ENCODE measurements at places on chromosomes 16 and 17.
A peak's percentile ranks its signal among the peaks of the same experiment; 100 is the strongest.

- no peak for DNase-seq
These were observed 15.9 kb downstream of the HSD17B2 start for GRCh38 chr16:82050909-82051357.

DNA sequence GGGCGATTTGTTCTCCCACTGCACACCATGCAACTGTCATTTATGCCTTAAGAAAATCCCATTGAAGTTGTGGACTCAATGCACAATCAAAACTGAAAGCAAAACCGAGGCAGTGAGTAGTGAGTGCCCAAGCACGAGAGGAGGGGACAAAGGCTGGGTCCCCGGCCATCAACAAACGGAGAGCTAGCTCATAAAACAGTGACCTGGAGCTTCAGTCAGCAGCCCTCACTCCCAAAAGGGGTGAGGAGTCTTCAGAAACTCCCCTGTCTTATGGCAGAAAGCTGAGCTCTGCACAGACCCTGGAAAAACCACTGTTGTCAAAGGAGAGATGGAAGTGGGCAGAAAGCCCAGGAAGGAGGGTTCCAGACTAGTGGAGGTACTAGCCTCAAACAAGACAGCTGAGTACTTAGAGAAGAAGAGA, 96.9 kb downstream of the ADCY9 start:
- no peak for DNase-seq

GRCh38 chr17:81906476-81907218, 4.6 kb downstream of the PCYT2 start:
- no peak for DNase-seq

DNA sequence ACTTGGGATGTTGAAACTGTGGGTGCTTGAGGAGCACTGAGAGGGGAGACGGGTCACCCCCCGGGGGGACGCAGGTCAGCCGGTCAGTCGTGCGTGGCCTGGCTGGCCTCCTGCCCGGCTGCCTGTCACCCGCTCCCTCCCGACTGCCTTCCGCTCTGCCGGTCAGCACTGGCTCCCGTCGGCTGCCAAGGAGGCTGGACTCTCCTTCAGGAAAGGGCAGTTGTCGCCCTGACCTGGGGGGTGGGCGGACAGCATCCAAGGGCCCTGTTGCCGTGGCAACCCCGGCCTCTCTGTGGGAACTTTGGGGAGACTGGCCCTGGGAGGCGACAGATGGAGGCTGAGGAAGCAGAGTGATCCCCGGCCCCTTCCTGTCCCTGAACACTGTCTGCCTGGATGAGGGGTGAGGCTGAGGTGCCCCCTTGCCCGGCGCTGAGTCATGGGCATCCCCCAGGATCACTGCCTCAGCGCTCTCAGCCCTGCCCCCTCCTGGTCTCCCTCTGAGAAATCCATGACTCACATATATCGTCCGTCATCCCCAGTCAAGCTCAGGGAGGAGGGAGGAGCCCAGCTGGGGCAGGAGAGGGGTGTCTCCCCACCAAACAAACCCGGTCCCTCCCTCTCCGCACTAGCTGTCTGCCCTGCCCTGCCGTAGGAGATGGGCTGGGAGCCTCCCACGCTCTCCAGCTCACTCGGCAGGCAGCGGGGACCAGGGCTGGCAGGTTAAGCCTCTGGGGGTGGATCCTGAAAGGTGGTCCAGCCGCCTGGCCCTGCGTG, at the start of gene ADGRG1:
Gene ADGRG1 (plus strand): TSS at position 623 of the 774 bp plus-strand sequence. CDS start 21,658 bp downstream, outside the sequence.
- no peak for DNase-seq

DNA sequence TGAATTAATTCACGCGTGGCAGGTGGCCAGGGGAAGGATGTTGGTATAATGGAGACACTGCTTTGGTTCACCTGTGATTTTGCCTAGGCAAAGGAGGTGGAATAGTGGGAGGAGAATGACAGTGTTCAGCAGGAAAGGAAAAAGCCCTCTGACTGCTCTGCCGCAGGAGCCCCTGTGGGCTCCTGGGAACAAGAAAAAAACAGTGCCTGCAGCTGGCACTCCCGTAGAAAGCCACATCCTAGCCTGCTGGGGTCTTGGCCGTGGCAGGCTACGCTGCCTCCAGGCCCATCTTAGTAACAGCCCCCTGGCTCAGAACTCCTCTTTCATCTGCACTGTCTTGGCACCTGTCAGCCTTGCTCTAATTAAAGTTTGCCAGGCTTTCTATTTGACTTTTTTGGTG, 20.6 kb downstream of the ADORA2B start:
- no peak for DNase-seq

GRCh38 chr17:41413353-41413957, 10.9 kb downstream of the KRT37 start:
- no peak for DNase-seq

- peak; percentile 52 for DNase-seq
These were observed at the start of gene CHMP6 for GRCh38 chr17:80991645-80992076. CHMP6 (plus strand) TSS chr17:80991841; CDS start chr17:80991919, 78 bp downstream.
